Inflammatory macrophage (primary cell): ENCODE measurements at places on chromosomes 3 and 15.

GRCh38 chr3:45741742-45742460 lies 52.7 kb downstream of the SACM1L start:
- DNase-seq: no peak

DNA sequence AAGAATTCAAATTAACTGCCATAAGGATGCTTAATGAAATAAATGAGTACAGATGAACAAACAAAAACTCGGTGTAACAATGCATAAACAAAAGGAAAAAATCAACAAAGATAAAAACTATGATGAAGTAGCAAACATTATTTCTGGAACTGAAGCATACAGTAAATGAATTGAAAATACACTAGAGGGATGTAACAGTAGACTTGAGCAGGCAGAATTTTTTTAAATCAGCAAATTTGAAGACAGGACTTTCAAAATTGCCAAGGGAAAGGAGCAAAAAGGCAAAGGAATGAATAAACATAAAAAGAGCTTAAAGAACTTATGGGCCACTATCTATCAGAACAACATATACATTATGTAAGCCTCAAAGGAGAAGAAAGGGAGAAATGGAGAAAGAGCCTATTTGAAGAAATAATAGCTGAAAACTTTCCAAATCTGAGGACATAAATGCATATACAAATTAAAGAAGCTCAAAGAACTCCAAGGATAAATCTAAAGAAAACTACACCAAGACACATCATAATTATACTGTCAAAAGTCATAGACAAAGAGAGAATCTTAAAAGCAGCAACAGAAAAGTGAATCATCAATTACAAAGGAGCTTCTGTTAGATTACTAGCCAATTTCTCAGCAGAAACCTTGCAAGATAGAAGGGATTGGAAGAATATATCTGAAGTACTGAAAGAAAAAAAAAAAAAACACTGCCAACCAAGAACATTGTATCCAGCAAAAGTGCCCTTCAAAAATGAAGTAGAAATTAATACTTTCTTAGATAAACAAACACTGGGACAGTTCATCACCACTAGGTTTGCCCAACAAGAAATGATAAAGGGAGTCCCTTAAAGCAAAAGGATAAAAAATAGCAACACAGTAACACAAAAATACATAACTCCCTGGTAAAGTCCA lies 15.5 kb downstream of the TOP2B start:
- DNase-seq: no peak

DNA sequence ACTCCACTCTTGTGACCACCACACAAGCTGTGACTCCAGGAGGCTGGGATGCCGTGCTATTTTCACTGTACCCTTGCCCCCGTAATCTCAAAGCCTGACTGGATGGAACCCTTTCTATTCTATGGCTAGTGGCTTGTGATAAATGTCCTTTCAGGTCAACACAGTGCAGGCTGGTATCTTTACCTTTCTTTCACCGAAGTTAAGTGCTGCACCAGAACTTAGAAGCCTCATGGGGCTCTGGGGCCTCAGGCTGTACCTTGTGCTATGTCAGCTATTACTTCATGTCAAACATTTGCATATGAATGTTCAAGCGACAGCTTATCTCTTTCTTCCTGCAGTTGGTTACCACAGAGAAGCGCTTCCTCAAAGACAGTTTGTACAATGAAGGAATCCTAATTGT lies 66.8 kb downstream of the RPL39L start:
- peak; percentile 11 for DNase-seq

- peak; percentile 69 for DNase-seq
Observed at GRCh38 chr3:12336099-12336498, 47.2 kb downstream of the PPARG start.

- DNase-seq: no peak
Observed at GRCh38 chr3:42129014-42129953, 38.1 kb downstream of the TRAK1 start.

DNA sequence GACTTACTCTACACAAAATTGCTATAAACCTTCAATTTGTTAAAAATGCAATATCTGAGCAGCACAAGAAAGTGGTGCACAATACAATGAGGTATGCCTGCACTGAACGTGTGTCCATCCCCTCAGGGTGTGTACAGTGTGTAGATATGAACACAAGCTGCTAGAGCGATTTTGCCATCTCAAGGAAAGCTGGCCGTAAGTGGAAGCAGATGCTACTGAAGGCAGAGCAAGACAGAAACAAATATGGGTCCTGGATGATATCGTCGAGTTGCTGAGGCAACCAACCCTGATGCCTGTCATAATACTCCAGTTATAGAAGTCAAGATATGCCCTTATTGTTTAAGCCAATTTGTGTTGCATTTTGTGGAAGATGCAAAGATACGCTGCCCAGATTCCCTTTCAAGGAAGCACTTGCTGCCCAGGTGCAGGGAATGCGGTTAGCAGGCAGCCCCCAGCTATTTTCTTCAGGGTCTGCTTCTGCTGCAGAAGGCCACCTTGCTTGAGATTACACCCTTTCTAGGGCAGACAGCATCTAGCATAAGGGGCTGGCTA lies 25.8 kb upstream of the EHHADH start:
- no peak for DNase-seq

GRCh38 chr3:195023576-195023975 lies 247.4 kb downstream of the XXYLT1 start:
- DNase-seq: no peak

DNA sequence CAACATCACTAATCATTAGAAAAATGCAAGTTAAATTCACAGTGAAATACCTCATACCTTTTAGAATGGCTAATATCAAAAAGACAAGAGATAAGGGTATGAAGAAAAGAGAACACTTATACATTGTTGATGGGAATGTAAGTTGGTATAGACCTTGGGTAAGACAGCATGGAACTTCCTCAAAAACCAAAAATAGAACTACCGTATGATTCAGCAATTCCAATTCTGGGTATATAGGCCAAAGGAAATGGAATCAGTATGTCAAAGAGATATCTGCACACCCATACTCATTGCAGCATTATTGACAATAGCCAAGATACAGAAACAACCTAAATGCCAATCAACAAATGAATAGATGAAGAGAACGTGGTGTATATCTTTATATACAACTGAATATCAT lies 166.8 kb upstream of the LRRN1 start:
- DNase-seq: peak; percentile 82

DNA sequence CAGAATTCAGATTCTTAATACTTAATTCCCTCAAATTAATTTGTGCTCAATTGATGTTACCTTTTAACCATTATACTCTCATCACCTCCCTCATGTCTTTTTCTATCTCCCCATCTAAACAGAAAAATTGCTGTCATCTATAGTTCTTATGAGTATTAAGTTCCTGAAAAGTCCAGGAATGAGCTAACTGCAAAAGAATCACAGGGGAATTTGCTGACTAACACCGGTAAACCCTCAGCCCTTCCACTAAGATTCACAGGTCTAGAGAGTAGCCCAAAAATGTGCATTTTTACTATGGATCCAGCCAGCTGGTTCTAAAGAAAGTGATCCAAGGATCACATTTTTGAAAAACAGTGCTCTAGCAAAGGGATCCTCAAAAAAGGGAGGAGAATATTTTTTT lies 67.0 kb downstream of the SETD2 start:
- no peak for DNase-seq

DNA sequence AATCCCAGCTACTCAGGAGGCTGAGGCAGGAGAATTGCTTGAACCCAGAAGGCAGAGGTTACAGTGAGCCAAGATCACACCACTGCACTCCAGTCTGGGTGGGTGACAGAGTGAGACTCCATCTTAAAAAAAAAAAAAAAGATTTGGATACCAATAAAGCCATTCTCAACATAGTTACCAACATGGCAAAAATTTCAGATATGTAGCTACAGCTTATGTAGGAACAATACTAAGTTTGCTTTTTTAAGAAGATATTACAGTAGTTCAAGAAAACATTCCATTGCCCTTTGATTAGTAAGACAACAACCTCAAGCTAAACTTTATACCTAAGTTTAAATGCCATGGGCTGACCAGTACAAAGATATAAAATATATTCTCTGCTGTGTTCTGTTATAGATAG lies 34.4 kb downstream of the ZNF106 start:
- no peak for DNase-seq

DNA sequence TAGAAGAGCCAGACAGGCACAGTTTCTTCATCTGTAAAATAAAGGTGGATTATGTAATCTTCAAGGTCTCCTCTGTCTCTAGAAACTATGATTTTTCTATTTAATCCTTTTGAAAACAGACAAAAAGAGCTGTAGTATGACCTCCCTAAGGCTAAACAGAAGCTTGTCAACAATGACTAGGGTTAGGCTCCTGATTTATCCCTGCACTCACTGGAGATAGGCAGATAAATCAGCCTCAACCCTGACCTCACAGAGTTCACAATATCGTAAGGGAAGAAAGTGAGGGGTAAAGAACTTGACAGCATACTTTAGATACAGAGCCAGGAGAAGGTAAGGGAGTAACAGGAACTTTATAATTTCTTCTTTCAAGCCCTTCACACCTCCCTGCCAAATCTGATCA lies 124.8 kb downstream of the TMCC1 start:
- DNase-seq: no peak

DNA sequence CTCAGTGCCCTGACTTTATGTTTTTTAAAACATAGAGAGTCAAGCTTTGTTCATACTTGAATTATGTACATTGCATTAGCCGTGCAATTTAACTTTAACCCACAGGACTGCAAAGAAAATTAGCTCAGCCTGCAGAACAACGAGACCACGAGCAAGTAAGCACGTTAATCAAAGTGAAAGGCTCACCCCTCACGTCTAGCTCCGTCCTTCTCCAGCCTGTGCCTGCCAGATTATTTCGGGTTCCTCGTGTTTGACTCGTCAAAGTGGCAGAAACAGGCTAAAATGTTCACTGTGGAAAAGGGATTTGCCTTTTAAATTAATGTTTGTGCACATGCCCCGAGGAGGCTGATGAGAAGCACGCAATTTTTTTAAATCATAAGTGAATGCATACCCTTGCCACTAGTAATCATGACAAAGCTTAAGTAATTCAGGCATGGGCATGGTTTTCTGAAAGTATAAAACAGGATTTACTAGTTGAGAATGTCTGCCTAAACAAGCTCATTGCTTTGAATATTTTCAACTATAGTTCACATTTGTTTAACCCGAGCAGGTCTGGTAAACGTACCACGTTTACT lies 15.3 kb downstream of the ZBTB38 start:
- DNase-seq: no peak

DNA sequence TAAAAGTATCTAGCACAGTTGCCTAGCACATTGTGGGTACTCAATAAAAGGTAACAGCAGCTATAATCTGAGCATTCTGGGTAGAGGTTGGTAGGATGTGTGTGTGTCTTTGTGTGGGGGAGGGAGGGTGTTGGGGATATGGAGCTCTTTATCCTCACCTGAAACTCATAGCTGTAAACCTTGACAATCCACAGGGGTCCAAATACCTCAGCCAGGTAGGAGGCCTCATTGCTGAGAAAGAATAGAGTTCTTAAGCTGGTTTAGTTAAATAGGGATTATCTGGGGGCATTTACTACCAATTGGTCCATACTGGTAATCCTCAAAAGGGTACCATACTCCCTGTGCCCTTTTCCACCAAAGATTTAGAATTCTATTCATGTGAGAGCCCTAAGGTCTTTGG lies 3.9 kb downstream of the SERF2 start:
- no peak for DNase-seq

DNA sequence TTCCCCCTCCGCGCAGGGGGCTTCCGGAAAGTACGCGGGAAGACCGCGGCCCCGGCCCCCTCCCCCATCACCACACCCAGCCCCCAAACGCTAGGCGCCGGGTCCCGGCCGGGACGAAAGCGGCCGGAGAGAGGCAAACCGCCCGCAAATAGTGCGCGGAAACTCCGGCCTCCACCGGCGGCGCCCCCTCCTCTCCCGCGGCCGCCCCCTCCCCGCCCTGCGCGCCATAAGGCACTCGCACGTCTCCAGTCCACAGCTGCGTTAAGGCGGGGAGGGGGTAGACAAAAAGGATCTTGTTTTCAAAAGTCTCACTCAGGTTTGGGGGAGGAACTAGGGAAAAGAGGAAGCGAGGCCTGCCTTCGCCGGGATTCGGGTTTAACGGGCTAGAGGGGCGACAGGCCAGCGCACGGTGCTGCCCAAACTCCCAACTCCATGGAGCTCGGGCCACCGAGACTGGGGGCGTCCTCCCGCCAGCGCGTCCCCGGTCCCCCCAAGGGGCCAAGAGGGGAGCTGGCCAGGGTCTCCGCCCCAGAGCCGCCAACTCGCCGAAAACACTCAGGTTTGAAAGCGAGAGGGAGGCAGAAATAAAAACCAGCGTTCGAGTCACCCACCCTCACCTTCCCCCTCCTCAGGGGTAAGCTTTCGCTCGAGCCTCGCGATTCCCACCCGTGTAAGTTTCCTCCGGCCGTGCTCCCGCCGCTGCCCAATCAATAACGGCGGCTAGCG lies 1.8 kb downstream of the ANP32A start:
- DNase-seq: peak; percentile 87

DNA sequence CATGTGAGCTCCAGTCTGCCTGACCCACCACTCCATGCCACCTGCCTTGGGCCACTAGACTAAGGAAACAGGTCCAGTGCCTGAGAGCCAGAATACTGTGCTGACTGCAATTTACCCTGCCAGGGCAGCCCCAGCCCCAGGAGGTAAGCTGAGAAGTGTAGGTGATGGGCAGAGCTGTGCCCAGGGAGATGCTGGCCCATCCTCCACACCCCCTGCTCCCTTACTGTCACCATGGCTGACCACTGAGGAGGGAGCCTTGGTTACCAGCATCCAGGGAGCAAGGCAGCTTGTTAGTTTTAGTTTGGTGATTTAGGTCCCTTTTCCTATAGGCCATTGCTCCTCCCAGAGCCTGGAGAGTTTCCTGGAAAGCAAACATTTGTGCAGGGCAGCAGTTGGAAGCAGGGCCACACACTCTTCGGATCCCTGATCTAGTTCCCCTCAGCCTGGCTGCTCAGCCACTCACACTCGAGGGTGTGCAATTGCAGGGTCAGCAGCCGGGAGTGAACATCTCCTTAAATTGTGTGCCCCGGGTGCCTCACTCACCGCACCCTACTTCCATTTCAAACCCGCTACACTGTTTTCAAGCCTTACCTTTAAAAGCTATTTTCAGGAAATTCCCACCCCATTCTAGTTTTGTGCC lies 2.0 kb downstream of the GALNT15 start:
- no peak for DNase-seq

DNA sequence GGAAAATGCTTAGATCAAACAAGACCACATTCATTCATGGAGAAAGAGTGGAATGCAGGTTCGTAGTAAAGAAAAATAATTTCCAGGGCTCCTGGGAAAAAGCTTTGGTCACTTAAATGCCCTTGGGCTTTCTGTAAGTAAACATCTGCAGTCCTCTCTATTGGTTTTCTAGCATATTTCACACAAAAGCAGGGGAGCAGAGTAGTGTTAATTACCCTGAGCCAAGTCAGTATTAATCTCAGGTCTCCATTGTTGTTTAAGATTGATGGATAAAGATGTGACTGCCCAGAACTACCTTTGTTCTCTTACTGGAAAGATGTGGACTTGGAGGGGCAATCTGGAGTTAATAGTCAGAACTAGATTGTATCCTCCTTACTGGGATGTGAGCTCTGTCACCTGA lies 242.6 kb downstream of the PTPRG start:
- DNase-seq: no peak

GRCh38 chr3:134473868-134474546 lies 11.8 kb downstream of the ANAPC13 start:
- DNase-seq: peak; percentile 74
